ENCODE measurements at places on chromosomes 7 and 10.

DNA sequence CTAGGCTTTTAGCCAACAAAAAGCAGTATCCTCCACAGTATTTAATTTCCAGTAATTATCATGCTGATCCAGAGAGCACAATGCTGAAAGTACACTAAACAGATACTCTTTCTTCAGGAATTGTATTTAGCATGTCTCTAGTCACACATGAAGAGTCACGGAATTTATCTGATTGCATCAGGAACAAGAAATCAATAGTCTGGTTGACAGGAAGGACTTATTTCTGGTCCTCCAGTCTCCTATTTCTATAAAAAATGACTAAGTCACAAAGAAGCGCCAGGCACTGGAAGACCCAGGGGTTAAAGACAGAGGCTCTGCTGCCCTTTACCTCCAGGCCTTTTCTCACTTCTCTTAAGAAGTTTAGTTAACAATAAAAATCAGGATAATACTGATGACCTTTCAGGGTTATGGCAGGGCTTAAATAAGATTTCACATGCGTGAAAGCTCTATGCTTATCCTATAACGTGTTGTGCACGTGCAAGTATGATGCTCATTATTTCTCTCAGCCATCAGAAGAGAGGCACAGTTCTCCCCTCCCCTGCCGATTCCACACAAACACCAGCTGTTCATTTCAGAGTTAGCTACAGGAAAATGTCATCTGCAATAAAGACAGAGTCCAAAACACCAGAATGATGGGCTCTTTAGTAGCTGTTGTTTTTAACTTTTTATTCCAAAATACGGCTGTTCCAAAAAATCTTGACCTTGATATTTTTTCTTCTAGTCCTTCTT lies 36.9 kb downstream of the SLC26A4 start:
- no peak for DNase-seq

DNA sequence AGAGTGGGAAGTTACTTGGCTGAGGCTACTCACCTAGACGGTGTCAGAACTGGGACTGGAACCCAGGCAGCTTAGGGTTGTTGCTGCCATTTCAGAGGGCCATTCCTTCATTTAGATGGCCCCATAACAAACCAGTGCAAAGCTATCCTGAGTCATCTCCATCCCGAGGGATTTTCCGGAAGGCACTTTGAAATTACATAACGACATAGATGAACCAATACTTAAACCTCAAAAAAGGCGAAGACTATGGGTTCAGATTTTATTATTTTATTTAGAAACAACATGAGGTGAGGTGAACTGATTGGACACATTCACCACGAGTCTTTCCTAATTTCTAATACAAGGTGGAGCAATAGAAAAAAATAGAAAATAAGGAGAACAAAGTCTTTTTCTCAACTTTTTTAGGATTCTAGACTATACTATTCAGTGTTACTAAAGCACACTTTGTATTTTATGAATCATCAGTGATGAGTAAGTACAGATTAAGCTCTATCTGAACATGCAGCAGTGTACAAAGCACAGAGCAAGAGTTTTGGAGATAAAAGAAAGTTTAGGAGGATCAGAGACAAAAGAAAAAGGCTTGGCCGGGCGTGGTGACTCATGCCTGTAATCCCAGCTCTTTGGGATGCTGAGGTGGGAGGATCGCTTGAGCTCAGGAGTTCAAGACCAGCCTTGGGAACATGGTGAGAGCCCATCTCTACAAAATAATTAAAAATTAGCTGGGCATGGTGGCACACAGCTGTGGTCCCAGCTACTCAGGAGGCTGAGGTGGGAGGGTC lies 79.5 kb upstream of the SVIL start:
- peak; percentile 90 for DNase-seq

GRCh38 chr10:133100706-133101415 lies 13.1 kb downstream of the ADGRA1 start:
- DNase-seq = peak; percentile 5

DNA sequence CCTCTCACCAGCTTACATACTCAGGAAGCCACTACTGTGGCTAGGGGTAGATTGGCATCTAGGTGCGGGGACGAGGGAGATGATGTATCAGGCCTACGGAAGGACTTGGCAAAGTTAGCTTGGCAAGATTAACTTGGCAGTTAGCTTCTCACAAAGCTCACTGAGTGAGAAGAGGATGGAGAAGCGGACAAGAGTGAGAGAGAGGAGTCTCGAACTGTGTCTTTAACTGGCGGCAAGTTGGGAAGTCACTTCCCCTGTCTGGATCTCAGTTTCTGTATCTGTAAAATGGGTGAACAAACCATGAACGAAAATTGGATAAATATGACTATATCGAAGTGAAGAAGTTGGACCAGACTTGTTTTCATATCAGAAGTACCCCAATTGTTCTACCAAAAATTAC lies 9.5 kb upstream of the MLXIPL start:
- no peak for DNase-seq

DNA sequence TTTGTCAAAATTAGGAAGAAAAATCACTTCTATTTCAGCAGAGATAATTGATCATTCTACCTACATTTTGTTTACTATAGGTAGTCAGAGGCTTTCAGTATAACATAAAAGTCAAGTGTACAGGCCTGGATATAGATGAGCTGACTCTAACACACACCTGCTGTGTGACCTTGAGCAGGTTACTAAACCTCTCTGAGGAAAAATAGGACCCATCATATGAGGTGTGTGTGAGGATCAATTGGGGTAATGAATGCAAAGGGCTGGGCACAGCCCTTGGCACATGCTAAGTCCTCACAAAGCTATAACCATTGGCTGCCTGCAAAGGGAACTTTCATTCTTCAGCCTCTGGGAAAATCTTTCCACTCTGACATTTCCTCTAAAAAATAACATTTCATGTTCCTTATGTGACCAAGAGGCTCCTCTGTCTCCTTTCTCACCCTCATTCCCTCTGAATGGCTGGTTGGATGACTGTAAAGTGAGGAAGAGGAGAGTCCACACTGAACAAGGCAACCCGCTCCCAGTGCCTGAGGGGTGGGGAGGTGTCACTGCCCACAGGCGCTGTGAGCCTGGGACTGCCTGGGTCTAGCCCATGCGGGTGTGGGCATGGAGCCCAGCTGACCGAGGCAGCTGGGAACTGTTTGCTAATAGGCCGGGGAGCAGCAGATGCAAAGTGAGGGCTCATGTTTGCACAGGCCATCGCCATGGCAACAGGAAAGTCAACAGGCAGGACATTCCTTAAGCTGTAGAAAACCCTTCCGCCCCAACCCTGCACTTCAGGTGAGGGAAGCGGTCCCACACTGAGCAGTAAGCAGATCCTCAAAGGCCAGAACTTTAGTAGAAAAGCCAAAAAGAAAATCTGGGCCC lies 36.8 kb downstream of the MYOF start:
- DNase-seq = peak; percentile 95

GRCh38 chr10:17536221-17536620 lies 81.0 kb downstream of the HACD1 start:
- DNase-seq = no peak

DNA sequence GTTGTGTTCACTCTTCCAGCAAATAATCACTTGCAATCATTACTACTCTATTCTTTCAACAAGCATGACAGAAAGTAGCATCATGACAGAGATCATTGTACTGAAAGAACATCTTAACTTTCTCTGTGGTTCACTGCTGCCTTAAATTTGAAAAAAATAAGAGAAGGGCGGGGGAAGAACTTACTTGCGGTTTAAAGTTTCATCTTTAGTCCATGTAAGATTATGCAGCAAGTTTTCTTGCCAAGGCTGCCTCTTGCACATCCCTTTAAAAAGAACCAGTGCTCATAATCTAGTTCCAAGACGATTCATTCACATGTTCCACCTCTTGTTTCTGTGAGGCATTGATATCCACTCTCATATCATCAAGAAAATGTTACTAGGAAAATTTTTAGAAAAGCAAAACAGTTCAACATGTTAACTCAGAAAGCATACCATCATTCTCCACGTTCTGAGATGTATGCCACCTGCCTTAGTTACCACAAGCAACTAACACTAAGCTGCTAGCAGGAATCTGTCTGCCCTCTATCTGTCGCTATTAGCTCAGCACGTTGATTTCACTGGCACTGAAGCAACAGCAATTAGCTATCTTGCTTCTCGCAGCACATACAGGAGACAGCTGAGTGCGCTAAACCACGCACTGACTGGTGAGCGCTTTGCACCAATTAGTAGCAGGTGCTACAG lies at the start of gene PCDH15:
Gene PCDH15, minus strand, starts transcription at position 491 of the 681 bp plus-strand sequence. CDS start 136,969 bp downstream, outside the sequence.
- peak; percentile 33 for DNase-seq

DNA sequence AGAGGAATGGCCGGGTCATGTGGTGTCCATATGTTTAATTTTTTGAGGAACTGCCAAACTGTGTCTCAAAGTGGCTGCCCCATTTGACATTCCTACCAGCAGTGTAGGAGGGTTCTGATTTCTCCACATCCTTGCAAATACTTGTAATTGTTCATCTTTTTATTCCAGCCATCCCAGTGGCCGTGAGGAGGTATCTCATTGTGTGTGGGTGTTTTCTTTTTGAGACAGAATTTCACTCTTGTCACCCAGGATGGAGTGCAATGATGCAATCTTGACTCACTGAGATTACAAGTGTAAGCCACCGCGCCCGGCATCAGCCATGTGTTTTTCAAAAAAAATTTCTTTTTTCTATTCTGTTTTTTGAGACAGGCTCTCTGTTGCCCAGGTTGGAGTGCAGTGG lies 38.7 kb upstream of the DLG5 start:
- peak; percentile 91 for DNase-seq

DNA sequence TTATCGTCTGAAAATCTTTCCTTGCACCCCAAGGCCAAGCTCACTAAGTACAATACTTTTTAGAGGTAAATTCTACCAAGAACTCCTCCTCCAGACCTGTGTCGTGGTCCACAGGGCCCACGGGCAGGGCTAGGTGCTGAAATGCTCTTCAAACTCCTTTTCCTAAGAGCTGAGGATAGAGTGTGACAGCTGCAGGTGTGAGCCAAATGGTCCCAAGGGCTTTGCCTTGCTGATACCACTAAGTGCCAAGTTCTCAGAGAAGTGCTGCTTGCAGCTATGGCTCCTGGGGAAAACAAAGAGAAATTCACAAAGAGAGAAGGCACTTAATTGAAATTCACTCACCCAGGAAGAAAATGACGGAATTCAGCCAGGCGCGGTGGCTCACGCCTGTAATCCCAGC lies 868.9 kb upstream of the AUTS2 start:
- no peak for DNase-seq

- no peak for DNase-seq
Measured at GRCh38 chr7:22255342-22255741, 101.6 kb downstream of the RAPGEF5 start.

- peak; percentile 76 for DNase-seq
Measured at GRCh38 chr7:151248346-151249033, at the start of gene SMARCD3. TSS of gene SMARCD3 (minus strand) at chr7:151248694. CDS start at chr7:151248562, 132 bp downstream.

DNA sequence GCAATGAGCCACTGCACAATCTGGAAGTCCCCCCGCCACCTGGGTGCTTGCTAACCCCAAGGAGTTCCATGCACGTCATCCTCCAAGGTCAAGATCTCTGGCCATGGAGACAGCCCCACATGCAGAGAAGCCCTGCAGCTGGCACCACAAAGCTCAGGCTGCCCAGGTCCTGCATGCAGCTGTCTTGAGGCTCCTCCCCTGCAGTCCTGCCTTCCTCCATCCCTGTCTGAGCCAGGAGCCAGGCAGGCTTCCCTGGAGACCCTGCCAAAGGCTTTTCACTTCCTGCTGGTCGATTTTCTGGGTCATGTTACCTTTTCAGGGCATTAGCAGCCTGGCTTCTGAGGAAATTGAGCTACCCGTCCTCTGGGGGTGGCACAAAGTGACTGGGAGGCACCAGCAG lies 12.5 kb upstream of the TMEM72 start:
- DNase-seq = no peak

DNA sequence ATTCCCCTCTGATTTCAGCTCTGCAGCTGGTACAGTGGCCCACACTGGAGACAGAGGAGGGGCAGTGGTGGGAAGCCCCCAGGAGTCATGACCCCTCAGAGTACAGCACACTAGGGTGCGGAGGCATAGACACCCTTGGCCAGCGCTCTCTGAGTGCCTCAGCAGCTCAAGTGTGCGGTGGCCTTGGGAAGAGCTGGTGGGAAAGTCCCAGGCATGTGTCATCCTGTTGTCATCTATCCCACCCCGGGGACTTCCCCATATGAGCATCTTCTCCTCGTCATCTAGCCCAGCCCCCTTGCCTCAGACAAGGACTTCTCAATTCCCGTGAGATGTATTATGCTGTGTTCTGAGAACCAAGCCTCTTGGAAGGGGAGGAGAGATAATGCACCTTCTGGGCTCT lies 15.6 kb upstream of the PPIF start:
- DNase-seq = peak; percentile 99

- no peak for DNase-seq
Measured at GRCh38 chr10:124721330-124722045, 22.7 kb downstream of the FAM53B start.

DNA sequence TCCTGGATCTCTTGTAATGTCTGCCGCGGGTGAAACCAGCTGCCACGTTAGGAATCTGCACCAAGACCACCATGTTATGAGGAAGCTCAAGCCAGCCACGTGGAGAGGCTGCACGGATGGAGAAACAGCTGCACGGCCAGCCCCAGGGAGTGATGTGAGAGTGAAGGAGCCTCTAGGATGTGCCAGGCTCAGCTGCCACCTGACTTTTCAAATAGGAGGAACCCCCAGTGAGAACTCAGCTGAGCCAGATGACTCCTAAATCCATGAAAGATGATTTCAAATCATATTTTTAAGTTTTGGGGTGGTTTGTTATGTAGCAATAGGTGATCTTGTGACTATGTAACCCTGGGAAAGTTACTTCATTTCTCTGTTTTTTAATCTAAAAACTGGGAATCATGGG lies 71.7 kb downstream of the PRKAG2 start:
- no peak for DNase-seq

DNA sequence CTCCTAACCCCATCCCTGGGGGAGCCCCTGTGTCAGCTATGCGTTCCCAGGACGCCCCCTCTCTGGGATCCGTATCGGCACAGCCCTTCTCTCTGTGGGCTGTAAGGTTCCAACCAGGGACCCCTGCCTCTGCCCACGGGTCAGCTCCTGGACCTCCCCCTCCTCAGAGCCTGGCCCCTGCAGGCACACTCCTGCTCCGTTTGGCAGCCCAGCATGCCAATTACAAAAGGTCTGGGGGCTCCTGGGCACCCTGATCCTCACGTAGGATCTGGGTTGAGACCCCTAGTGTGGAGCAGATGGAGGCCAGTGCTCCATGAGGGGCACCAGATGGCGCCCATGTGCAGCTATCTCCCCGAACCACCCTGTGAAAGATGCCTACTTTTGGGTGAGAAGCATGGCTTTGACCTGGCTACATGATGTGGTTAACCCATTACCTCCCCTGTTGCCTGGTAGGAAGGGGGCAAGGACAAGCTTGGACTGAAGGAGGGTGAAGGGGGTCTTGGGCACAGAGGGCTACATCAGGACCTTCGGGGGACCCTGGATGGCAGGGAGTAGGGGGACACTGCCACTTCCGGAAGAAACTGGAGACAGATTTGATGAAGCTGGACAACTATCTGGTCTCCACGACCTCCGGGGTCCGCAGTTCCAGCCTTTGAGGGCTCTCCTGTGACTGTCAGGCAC lies 9.0 kb downstream of the TACR2 start:
- peak; percentile 26 for DNase-seq

GRCh38 chr10:130729876-130730275 lies 581.6 kb downstream of the TCERG1L start:
- DNase-seq = no peak

DNA sequence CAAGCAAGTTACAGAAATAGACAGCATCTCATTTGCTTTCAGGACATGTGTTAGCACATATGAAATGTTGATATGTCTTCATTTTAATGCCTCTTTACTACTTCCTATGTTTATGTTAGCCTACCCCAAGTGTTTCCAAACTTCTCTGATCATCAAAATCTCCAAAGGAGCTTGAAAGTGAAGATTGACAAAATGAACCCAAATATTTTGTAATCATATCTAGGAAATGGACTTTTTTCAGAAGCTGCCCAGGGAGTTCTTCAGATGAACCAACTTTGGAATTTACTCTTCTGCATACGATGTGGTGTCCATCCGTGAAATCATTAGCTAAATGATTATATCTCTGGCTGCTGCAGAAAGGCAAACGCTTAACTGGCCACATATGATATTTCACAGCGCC lies 101.2 kb upstream of the AOAH start:
- DNase-seq = no peak

Measured in fibroblast of skin of back (primary cell).